ENCODE measurements at places on chromosomes 7 and 10. TPM values are rescaled to one million over a fixed set of nuclear protein-coding genes. Genes with fewer than 3 reads are reported as not detected.
A peak's percentile ranks its signal among the peaks of the same experiment; 100 is the strongest.

Gene ACTR1A
- 128 TPM for total RNA-seq

DNA sequence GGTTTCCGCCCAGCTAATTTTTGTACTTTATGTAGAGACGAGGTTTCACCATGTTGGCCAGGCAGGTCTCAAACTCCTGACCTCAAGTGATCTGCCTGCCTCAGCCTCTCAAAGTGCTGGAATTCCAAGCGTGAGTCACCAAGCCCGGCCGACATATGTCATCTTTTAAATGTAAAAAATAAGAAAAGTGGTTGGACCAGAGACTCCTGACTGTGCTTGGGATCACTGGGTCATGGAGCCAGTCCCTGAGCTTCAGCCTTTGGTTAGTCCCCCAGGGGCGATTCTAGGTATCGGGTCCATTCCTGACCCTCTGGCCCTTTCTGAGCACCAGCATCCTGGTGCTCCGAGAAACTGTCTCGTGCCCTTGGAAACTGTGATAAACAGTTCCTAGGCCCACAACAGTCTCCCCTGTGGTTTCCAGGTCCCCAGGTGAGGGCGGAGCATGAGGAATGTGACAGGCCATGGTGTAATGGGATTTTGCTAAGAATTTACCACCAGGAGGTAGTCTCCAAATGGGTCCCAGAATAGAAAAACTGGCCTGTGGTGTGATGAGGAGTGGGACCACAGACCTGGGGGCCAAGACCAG is 32.8 kb downstream of the UBTD1 start:
- peak; percentile 37 for DNase-seq
- peaks cover 14% of the 10 kb centered on the region for H3K4me1 ChIP-seq
- peak overlapping the region; percentile 61 for H3K27ac ChIP-seq
- no peaks in the 10 kb centered on the region for H3K27me3 ChIP-seq
- H3K36me3 ChIP-seq = no peaks in the 10 kb centered on the region

Gene ITPRID1
- total RNA-seq = not detected

- H3K4me1 ChIP-seq = no peaks in the 10 kb centered on the region
- H3K36me3 ChIP-seq = no peaks in the 10 kb centered on the region
- H3K4me3 ChIP-seq = no peak overlapping the region
Measured at GRCh38 chr10:16893664-16894063, 76.4 kb upstream of the RSU1 start.

Gene PRKAR2B
- total RNA-seq = 12.6 TPM

Gene MARVELD1
- 12.1 TPM for total RNA-seq

- no peak overlapping the region for H3K27ac ChIP-seq
- no peaks in the 10 kb centered on the region for H3K36me3 ChIP-seq
- no peaks in the 10 kb centered on the region for H3K4me1 ChIP-seq
- H3K4me3 ChIP-seq = no peak overlapping the region
- no peaks in the 10 kb centered on the region for H3K27me3 ChIP-seq
Measured at GRCh38 chr7:78379148-78379547, 580.6 kb downstream of the PHTF2 start.

All from fibroblast of lung (primary cell).